Hematopoietic multipotent progenitor cell treated with erythropoietin and hydrocortisone succinate and interleukin-3 and kit ligand, for 17 days (in vitro differentiated cells): ENCODE measurements at places on chromosomes 2 and 18.

DNA sequence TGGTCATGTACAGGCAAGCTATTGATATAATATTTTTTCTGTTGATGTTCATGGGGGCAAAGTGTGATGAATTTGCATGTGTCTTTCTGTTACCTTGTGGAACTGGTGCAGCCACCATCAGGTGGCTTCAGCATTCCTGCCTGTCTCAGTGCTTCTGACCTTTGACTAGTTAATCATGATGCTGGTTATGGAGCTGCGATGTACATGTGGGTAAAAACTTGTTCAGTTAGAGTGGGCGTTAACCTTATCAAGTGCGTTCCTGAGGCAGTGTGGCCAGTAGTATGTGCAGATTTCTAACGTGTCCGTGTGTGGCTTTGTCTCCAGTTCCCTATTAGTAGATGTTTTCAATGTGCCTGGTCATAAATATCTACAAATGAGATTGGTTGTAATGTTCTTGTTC, 127.4 kb upstream of the ZSWIM2 start:
- no peak for DNase-seq

DNA sequence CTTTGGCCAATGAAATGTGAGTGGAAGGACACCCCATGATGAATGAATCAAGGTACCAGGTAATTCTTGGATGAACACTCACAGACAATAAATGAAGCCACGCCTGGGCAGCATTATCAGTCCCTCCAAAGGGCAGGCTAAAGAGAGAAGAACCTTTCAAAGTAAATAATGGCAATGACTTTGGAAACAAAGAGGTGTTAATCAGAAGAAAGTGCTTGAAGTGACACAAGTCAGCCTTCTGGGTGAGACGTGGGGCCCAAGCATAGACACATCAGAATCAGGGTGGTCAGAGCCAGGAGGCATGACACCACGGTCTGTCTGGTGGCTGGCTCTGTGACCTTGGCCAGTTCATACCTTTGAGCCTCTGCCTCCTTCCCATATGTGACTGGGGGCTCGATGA, 103.3 kb downstream of the POLR1A start:
- no peak for DNase-seq

- DNase-seq = no peak
These were observed 8.2 kb downstream of the GDF7 start for GRCh38 chr2:20674974-20675679.

DNA sequence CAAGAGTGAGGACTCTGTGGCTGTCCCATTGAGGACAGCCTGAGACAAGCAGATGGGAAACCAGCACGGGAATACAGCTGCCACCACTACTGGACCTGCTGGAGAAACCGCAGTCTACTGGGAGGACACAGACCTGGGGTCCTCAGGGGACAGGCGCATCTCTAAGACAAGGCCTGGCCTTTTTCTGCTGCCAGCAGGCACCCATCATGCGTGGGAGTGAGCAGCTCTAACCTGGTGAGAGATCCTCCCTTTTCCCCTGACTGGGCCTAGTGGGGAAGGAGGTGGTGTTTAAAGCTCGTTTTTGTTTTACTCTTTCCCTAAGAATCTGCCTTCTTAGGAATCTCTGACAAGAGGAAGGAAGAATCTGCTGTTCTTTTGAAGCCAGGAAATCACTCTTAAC, 36.6 kb downstream of the CYRIA start:
- DNase-seq = no peak

DNA sequence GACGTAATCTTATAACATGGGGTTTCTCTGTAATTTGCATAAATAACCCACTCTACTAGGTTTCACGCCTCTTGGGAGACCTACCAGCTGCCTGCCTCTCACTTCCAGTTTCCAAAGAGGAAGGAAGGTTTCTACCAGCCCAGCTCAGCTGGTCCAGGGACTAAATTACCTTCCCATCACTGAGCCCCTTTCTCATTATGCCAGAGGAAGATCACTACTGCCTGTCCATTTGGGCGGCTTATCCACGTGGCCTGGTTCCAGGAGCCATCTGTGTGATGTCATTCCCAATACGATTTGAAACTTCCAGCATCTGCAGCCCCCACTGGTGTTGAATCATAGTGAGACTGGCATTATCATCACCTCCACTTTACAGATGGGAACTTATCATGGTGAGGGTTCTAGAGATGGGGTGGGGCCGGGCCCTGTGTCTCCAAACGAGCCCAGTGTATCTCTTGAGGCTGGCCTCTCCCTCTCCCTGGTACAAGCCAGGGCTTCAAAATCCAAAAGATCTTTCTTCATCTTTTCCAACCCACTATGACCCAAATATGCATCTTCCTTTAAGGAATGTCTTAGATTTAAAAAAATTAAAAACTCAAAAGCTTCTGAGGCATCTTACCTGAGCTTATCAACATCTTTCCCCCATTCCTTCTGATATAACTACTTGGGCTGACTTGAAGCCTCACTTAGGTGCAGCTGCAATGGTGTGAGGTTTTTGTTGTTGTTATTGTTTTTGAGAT, 140.8 kb downstream of the DDX1 start:
- no peak for DNase-seq

DNA sequence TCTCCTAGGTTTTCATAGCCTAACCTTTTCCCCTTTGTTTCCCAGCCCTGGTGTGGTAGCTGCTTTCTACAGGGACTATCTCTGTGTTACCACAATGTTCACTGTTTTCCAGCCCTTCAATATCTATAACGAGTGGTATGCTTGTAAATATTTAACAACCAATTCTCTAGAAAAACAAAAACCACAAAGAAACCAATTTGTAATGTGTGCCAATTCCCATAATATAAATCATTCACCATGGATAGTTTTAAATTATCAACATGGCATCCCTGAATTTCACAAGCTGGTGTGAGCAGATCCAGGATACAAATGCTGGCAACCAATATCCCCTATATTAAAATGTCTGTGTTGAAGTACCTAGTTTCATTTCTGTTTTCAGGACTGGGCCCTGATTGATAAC, 207.5 kb upstream of the FBXO11 start:
- DNase-seq = no peak
